G401 (cell line): ENCODE measurements at places on chromosomes 1 and 21. TPM values are rescaled to one million over a fixed set of nuclear protein-coding genes. Genes with fewer than 3 reads are reported as not detected.

Gene MUTYH
- 20.7 and 29.5 TPM in 2 replicates for total RNA-seq

Gene AMY1A
- total RNA-seq: not detected in 2 replicates

Gene ATXN7L2
- total RNA-seq: 2.9 and 6.8 TPM in 2 replicates

Gene NBPF3
- total RNA-seq: 7.5 and 16.1 TPM in 2 replicates

Gene ZBTB8A
- total RNA-seq: 7.7 and 12.0 TPM in 2 replicates

Gene XCL1
- total RNA-seq: not detected in 2 replicates

Gene TNFSF4
- 0.51 and 0.80 TPM in 2 replicates for total RNA-seq

Gene C1orf210
- not detected in 2 replicates for total RNA-seq

Gene USH2A
- total RNA-seq: not detected in 2 replicates

Gene DRAXIN
- total RNA-seq: 0.14 and 1.4 TPM in 2 replicates

Gene ASCL5
- total RNA-seq: 0.20 and 0.62 TPM in 2 replicates

Gene ELF3
- total RNA-seq: 3.4 and 3.8 TPM in 2 replicates
